ENCODE measurements at places on chromosomes 5 and 9.

GRCh38 chr9:113558632-113559502 is 95.3 kb downstream of the RGS3 start:
- peak; percentile 66 for DNase-seq

- no peak for DNase-seq
Measured at GRCh38 chr9:114688909-114689610, 7.1 kb upstream of the TEX48 start.

DNA sequence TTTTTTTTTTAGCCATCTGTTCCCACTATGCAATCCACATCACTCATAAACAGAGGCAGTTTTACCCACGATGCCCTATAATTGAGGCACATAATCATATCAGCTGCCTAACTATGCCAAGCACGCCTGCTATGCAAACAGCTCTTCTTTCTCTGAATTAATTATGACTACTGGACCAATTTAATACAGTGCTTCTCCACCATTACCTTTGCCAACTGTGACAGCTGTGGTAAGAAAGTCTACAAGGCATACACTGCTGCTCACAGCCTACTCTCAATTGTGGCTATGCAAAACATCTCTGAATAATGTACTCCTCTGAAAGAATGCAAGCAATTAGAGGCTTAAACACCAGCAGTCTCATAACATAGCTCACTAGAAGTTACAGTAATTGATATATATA is 97.1 kb downstream of the DTWD2 start:
- DNase-seq, result no peak

- no peak for DNase-seq
Measured at GRCh38 chr5:81544351-81545018, 150.6 kb upstream of the ACOT12 start.

DNA sequence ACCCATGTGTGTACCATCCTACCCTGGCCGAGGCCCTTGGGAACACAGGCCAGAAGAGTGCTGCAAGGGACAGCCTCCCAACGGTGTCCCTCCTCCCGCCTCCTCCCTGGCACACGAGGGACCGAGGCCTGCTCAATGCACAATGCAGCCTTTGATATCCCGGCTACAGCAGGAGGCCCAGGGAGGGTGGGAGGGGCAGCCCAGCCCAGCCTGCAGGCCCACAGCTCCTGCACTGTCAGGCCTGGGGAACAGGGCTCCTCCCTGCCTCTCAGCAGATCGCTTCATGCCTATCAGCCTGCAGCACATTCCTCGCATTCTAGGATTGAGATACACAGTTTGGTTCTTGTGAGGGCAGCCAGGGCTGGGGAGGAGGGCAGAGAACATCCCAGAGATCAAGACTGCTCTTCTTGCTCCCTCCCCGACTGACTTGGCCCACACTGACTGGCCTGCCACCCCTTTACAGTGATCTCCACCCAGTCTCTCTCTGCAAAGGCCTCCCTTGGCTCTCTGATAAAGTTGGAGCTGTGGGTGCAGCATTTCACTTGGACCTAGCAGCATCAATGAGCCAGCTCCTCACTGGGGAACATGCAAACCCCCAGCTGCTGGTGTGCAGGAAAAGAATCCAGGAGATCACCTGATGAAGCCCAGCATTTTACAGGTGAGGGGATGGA is at the start of gene SH3TC2:
Gene SH3TC2 (minus strand): TSS at position 46 of the 671 bp plus-strand sequence. CDS start 40 bp downstream, at position 6.
- DNase-seq, result peak; percentile 72

DNA sequence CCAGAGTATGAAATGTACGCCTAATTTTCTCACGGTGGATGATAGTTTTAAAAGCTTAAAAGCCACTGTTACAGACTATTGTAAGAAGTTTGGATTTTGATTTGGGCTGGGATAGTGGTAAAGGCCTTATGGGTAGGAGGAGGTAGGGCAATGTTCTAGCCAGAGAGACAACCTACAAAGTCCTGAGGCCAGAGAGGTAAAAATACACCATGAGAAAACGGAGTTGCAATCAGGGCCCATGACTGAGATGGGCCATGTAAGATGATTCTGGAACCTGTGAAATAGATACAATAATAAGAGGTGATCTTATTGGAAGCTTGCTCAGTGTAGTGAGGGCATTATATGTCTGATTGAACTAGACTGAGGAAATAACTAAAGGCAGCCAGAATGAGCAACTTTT is 188.8 kb downstream of the RFX3 start:
- DNase-seq, result no peak

- DNase-seq, result no peak
Measured at GRCh38 chr9:128211186-128211980, 8.2 kb downstream of the DNM1 start.

GRCh38 chr9:34125681-34126206 is 754 bp downstream of the DCAF12 start:
- no peak for DNase-seq

DNA sequence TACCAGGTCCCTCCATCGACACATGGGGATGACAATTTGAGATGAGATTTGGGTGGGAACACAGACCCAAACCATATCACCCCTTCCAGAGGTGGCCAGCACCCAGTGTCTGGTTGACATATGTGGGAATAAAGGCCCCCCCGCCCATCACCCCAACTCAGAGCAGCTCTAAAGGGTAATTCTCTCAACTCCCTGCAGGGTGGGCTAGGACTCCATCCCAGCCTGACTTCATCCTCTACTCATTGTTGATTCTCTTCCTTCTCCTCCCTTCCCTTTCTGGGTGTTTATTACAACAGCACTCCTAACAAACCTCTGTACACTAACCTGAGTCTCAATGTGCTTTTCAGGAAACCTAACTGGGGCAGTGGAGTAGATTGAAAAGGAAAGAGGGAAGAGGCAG is 339.9 kb downstream of the ACTL7B start:
- DNase-seq, result no peak

DNA sequence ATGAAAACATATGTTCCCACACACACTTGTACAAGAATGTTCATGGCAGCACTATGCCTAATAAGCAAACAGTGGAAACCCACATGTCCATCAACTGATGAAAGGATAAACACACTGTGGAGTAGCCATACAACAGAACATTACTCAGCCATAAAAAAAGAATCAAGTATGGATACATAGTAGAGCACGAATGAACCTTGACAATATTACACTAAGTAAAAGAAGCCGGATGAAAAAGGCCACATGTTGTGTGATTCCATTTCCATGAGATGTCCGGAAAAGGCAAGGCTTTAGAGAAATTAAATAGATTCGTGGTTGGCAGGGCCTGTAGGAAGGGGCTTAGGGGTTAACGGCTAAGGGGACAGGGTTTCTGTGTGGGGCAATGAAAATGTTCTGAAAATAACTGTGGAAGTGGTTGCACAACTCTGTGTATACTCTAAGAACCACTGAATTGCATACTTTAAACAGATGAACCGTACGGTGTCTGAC is 51.4 kb downstream of the COL23A1 start:
- no peak for DNase-seq

DNA sequence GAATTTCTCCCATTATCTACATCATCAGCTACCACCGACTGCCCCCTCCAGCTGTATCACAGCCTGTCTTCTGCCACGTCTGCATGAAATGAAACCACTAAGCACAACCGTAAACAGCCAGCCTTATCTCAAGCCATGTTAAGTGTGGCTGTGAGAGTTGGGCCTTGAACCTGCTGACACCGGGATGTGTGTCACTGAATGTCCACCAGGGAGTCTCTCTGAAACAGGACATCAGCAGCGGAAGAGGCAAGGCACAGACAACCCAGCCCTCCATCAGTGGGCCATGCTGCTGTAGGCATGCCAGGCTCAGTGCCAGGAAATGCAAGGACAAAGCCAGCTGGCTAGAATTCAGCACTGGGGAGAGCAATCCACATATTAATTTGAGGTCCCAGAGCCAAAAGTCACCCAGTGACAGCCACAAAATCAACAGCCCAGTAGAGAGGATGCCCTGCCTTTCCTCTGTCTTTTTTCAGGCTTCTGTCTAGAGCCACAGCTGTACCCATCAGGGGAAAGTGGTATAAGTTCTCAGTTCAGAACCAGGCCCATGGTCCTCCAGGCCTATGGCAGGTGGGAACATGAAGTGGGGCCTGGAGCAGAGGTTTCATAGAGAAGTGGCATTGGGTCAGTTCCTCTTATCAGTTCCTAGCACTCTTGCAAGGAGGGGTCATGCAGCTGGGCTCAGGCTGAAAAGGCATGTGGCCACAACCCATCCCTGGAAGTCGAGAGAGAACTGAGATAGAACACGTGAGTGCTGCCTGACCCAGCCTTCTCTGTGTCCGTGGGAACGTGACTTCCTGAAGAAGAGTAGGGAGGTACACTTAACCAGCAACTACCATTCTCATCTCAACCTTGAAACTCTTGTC is 199.4 kb downstream of the ESM1 start:
- peak; percentile 66 for DNase-seq

GRCh38 chr9:27365707-27366376 is 68.9 kb upstream of the EQTN start:
- DNase-seq, result no peak

DNA sequence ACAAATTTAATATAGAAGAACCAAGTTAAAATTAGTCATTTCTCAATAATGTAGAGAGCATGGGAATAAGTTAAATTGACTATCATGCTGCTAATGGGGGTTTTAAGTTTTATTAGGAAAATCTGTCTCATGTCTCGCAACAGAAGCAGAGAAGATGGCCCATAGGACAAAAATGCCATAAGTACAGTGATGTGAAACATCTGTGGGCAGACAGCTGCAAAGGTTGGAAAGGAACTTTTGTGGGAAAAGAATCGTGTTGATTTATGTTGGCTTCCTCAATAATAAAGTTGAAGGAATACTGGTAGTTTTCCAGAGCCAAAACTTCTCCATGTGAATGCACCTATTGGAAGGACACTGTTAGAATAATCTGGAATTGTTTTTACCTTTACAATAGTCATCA is 44.8 kb downstream of the VCAN start:
- no peak for DNase-seq

DNA sequence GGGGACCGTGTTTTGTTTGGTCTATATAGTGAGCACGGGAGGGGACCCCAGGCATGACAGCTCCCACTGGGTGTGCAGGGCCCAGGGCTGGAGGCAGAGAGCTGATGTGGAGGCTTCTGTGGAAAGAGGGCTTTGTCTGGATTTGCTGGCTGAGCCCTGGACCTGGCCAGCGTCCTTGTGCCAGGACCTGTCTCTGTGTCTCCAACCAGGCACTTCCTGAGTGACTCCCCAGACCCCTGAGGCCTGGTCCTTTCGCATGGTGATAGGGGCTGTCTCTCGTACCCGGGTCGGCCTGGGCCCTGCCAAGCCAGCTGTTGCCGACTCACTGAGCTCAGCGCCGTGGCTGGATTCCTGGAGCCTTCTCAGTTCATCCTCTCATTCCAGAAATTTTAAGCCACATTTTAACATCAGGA is 77.6 kb downstream of the ADAMTS2 start:
- DNase-seq, result peak; percentile 57

DNA sequence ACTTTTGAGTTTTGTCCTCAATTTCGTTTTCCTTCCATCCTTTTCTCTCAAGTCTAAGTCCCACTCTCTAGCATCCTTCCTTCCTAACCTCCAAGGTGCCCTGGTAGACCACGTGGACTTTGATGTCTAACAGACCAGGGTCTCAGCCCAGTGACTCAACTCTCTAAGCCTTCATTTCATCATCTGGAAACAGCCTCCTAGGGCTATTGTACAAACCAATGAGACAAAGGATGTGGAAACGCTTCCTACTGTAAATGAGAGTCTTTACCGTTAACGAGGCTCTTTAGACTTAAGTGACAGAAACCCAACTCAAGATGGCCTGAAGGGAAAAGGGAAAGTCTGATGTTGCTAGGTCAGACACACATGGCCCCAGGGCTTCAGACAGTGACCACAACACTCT is 49.2 kb upstream of the CPLX2 start:
- DNase-seq, result no peak

- peak; percentile 44 for DNase-seq
Measured at GRCh38 chr5:851076-851475, 290 bp upstream of the ZDHHC11 start.

- DNase-seq, result no peak
Measured at GRCh38 chr9:123326662-123327093, 29.3 kb upstream of the CRB2 start.

DNA sequence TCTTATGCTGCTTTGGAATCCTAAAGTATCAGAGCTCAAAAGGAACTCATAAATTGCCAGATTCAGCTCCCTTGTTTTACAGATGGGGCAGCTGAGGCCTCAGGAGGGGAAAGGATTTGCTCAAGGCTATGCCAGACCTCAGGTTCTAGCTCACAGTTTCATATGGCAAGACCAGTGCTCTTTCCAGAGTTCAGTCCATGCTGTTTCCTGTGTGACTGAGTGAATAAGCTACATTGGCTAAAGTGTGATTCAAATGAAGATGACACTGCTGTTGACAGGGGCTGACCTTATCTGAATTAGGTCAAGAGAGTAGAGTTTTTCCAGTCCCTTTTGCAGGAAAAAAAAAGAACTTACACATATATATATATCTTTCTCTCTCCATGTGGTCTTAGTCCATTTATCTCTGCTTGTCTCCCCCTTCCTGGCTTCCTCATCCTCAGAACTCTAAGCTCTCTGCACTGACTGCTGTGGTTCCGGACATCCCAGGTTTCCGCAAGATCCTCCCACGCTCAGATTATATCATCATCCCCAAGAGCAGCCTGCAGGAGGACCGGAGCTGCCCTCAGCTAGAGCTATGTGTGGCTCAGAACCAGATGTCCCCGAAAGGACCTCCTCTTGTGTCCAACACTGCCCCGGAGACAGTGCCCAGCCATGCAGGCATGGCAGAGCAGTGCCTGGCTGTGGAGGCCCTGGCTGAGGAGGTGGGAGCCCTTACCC is 9.3 kb downstream of the HMGXB3 start:
- no peak for DNase-seq

DNA sequence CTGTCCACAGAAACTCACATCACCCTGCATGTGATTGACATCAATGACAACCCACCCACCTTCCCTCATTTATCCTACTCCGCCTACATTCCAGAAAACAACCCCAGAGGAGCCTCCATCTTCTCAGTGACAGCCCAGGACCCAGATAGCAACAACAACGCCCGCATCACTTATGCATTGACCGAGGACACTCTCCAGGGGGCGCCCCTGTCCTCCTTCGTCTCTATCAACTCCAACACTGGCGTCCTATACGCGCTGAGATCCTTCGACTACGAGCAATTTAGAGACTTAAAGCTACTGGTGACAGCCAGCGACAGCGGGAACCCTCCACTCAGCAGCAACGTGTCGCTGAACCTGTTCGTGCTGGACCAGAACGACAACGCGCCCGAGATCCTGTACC is 1.7 kb downstream of the PCDHGA3 start:
- no peak for DNase-seq

GRCh38 chr5:126358525-126358924 is 64.7 kb upstream of the GRAMD2B start:
- no peak for DNase-seq

- no peak for DNase-seq
Measured at GRCh38 chr5:41410307-41410706, 100.1 kb downstream of the PLCXD3 start.

DNA sequence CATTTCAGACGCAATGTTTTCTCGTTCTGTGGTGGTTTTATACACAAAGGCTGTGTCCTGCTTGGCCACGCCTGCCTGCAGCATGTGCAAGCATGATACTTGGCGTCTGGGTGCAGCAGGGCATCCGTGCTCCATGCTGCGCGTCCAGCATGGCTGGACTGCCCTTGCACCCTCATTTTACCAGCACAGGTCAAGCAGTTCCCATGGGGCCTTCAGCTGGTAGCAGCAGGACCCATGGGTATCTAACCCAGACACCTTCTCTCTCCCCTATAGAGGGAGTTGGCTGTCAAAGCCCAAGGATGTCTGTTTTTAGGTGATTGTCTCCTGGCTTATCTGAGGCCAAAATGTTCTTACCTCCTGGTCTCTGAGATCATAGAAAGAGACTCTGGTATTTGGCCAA is 158.3 kb upstream of the PITX1 start:
- DNase-seq, result no peak

GRCh38 chr9:95230046-95230445 is 87.5 kb downstream of the FANCC start:
- no peak for DNase-seq

All from sciatic nerve (tissue), 2 donors.